ENCODE measurements at places on chromosomes 1 and 21. TPM values are rescaled to one million over a fixed set of nuclear protein-coding genes. Genes with fewer than 3 reads are reported as not detected.

DNA sequence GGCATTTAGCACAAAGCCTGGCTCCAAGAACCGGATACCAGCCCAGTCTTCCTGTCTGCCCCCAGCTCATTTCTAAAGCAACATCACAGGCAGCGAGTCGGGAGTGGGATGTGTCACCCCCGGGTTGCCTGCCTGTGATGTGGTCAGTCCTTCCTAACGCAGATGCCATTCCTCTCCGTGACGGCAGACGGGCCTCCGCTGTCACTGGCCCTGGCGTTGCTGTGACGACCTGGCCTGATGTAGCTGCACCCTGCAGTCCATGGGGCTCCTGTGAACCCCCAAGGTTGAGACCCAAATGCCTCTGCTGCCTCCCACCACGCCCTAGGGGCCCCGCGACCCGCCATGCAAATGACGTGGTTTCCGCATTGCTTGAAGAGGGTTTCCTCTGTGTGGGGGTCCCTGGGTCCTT, 12.3 kb downstream of the TNFRSF1B start:
- no peak for DNase-seq
- H3K36me3 ChIP-seq, result no peaks in the 10 kb centered on the region
- H3K27me3 ChIP-seq, result no peaks in the 10 kb centered on the region

- H3K4me1 ChIP-seq, result peaks cover 46% of the 10 kb centered on the region
- peak; percentile 63 for DNase-seq
- H3K36me3 ChIP-seq, result no peaks in the 10 kb centered on the region
These were observed 448 bp downstream of the G0S2 start for GRCh38 chr1:209675565-209676154.

GRCh38 chr1:166858726-166859419, 17.2 kb downstream of the TADA1 start:
- H3K4me1 ChIP-seq, result no peaks in the 10 kb centered on the region
- no peak overlapping the region for H3K4me3 ChIP-seq
- no peak for DNase-seq
- H3K36me3 ChIP-seq, result no peaks in the 10 kb centered on the region

GRCh38 chr1:3721955-3722465, 30.2 kb upstream of the CCDC27 start:
- H3K36me3 ChIP-seq, result no peaks in the 10 kb centered on the region
- no peak for DNase-seq
- H3K27ac ChIP-seq, result no peak overlapping the region
- no peak overlapping the region for H3K4me3 ChIP-seq
- H3K27me3 ChIP-seq, result peaks cover 6% of the 10 kb centered on the region
- H3K4me1 ChIP-seq, result no peaks in the 10 kb centered on the region

- no peak for DNase-seq
- H3K36me3 ChIP-seq, result no peaks in the 10 kb centered on the region
- H3K4me1 ChIP-seq, result peaks cover 23% of the 10 kb centered on the region
- no peak overlapping the region for H3K27ac ChIP-seq
- no peak overlapping the region for H3K4me3 ChIP-seq
These were observed 1.7 kb downstream of the CAMK1G start for GRCh38 chr1:209585197-209585596.

- no peak within 1 kb of the TSS for H3K4me3 ChIP-seq
- H3K27me3 ChIP-seq, result no peaks in the 10 kb centered on the region
- no peak for DNase-seq
- peaks cover 30% of the 10 kb centered on the region for H3K4me1 ChIP-seq
These were observed at the start of gene ARHGEF19 for GRCh38 chr1:16212251-16212961. TSS of gene ARHGEF19 (minus strand) at chr1:16212652. CDS start at chr1:16209054, 3,598 bp downstream.

GRCh38 chr1:78088015-78088414, 42.2 kb downstream of the GIPC2 start:
- H3K4me1 ChIP-seq, result peaks cover 4% of the 10 kb centered on the region
- DNase-seq, result no peak
- no peak overlapping the region for H3K27ac ChIP-seq
- no peak overlapping the region for H3K4me3 ChIP-seq

- no peak overlapping the region for H3K27ac ChIP-seq
- no peak for DNase-seq
- no peaks in the 10 kb centered on the region for H3K4me1 ChIP-seq
- H3K4me3 ChIP-seq, result no peak overlapping the region
- H3K27me3 ChIP-seq, result no peaks in the 10 kb centered on the region
These were observed 18.7 kb downstream of the HHIPL2 start for GRCh38 chr1:222529181-222529580.

GRCh38 chr1:147849098-147849895, 53.3 kb upstream of the GJA8 start:
- H3K27me3 ChIP-seq, result no peaks in the 10 kb centered on the region
- H3K36me3 ChIP-seq, result no peaks in the 10 kb centered on the region
- peaks cover 9% of the 10 kb centered on the region for H3K4me1 ChIP-seq
- DNase-seq, result no peak
- H3K4me3 ChIP-seq, result no peak overlapping the region

GRCh38 chr1:7455796-7456721, 315.0 kb upstream of the VAMP3 start:
- H3K36me3 ChIP-seq, result no peaks in the 10 kb centered on the region
- no peak overlapping the region for H3K4me3 ChIP-seq
- no peak overlapping the region for H3K27ac ChIP-seq
- H3K4me1 ChIP-seq, result no peaks in the 10 kb centered on the region

DNA sequence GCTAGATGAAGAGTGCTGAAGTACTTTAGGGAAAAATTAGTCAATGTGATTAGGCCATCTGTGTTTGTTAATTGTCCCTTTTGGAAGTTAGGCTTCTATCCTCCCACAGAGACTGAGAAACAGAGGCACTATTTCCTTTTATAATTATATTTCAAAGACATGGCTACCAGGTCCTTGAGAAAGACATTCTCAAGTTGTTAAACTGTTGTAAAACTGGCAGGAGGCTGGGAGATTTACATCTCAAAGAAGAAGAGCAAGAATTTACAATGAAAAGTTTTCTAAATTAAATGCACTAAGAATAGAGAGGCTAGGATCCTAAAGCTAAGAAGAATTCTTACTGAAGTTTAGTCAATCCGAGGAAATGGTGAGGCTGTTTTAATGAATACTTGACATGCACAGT, 74.0 kb upstream of the BRINP3 start:
- H3K27me3 ChIP-seq, result no peaks in the 10 kb centered on the region
- no peaks in the 10 kb centered on the region for H3K4me1 ChIP-seq

GRCh38 chr1:13816016-13816760, 116.2 kb downstream of the PRDM2 start:
- H3K36me3 ChIP-seq, result no peaks in the 10 kb centered on the region
- no peak overlapping the region for H3K4me3 ChIP-seq
- H3K27ac ChIP-seq, result no peak overlapping the region

DNA sequence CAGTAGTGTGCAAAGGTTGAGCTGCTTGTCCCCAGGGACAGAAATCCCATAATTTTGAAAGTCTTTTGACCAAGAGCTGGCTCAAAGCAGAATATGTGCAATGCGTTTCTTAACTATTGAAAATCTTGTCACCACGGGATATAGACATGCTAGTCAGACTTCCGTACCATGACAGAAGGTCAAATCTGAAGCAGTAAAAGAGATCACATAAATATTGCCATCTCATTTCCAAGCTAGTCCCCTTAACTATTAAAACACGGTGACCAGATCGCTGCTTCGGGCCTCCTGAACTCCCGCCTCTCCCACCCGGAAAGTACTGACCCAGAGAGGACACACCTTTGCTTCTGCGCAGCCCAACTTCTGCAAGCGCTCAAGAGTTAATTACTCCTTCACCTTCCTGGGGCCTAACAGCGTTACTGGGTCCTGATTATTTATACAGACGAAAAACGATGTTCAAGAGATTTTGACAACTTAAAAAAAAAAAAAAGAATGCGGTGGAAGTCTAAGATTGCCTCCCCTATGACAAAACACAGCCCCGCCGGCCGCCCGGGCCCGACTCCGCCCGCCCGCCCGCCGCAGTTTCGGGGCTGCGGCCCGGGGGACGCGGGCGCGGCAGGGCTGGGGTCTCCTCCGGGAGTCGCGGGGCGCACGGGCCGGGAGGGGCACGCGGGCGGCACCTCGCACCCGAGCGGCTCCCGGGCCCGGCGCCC, 692 bp downstream of the SORT1 start:
- peaks cover 9% of the 10 kb centered on the region for H3K36me3 ChIP-seq
- peaks cover 64% of the 10 kb centered on the region for H3K4me1 ChIP-seq
- H3K27ac ChIP-seq, result peak overlapping the region; percentile 78
- no peak for DNase-seq
- no peak overlapping the region for H3K4me3 ChIP-seq

- H3K27ac ChIP-seq, result no peak overlapping the region
- DNase-seq, result no peak
- H3K36me3 ChIP-seq, result no peaks in the 10 kb centered on the region
- H3K4me3 ChIP-seq, result no peak overlapping the region
- H3K27me3 ChIP-seq, result peaks cover 6% of the 10 kb centered on the region
These were observed 3.0 kb downstream of the CRYBG2 start for GRCh38 chr1:26350701-26351589.

DNA sequence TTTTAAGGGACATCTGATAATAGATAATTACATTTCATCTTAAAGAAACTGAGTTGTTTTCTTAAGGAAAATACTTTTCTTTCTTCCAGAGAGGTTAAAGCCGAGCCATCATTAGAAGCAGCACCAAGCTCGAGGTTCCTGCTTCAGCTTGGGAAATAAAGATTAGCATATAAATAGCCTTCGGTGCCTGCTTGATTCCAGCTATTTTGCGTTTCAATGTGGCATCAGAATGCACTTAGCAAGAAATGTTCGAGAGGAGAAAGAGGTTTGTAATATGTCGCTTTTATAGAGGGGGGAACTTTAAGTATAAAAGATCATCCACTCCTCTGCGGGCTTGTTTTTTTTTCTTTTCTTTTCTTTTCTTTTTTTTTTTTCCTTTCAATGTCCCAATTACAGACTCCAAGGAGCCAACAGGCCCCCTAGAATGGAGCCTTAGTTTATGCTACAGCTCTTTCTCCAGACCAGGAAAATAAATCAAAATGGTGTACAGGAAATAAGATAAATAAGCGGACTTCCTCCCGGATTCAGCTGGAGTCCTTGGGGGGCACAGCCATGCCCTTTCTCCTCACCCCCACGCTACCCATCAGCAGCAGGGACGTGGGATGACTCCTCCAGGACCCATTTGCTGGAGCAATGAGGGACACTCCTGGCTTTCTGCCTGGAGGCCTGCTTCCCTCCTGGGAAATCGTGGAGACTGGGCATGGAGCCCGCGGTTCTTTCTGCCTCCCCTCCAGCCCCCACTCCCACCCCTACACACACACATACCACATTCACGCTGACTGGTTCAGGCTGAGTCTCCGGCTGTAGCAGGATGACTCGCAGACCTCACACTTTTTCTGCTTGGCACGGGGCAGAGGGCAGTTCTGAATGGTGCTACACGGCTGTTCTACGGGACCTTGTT, 131.6 kb downstream of the RRAGC start:
- peaks cover 22% of the 10 kb centered on the region for H3K27me3 ChIP-seq
- no peak overlapping the region for H3K4me3 ChIP-seq
- H3K4me1 ChIP-seq, result no peaks in the 10 kb centered on the region
- H3K27ac ChIP-seq, result no peak overlapping the region
- peak; percentile 57 for DNase-seq

GRCh38 chr1:26166719-26167281, 2.0 kb downstream of the C1orf232 start:
- no peaks in the 10 kb centered on the region for H3K27me3 ChIP-seq
- H3K27ac ChIP-seq, result no peak overlapping the region
- DNase-seq, result no peak
- H3K4me1 ChIP-seq, result peaks cover 23% of the 10 kb centered on the region
- H3K4me3 ChIP-seq, result no peak overlapping the region

DNA sequence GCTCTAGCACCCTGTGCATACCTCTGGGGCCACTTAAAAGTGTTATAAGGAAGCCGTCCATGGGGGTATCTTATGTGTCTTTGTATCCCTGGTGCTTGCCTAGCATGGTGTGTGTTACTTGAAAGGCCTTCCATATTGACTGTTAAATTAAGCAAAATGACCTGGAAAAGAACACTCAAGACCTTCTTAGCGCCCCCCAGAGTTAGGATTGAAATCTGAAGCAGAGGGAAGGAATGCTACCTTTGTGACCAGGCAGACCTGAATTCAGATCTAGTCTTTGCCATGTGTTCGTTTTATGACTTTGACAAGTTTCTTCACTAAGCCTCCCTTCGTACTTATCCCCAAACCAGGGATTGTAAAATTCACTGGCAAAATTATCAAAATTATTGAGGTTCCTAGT, 59.9 kb downstream of the SLC22A15 start:
- H3K27ac ChIP-seq, result no peak overlapping the region
- DNase-seq, result no peak
- no peaks in the 10 kb centered on the region for H3K27me3 ChIP-seq
- no peak overlapping the region for H3K4me3 ChIP-seq
- no peaks in the 10 kb centered on the region for H3K4me1 ChIP-seq

DNA sequence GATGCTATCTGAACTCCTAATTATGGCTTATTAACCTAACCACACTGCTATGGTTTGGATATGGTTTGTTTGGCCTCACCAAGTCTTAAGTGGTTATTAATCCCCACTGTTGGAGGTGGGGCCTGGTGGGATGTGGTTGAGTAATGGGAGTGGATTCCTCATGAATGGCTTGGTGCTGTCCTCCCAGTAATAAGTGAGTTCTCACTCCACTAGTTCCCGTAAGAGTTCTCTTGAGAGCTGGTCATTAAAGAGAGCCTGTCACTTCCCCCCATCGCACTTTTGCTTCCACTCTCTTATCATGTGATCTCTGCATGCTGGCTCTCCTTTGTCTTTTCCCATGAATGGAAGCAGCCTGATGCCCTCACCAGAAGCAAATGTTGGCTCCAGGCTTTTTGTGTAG, 328.8 kb downstream of the PLA2G4A start:
- no peak overlapping the region for H3K27ac ChIP-seq
- no peaks in the 10 kb centered on the region for H3K4me1 ChIP-seq
- no peak for DNase-seq
- no peak overlapping the region for H3K4me3 ChIP-seq
- H3K36me3 ChIP-seq, result no peaks in the 10 kb centered on the region
- no peaks in the 10 kb centered on the region for H3K27me3 ChIP-seq

NBPF15 gene
- 23.8 TPM for total RNA-seq

GSTM5 gene
- total RNA-seq, result 1.8 TPM

NPHS2 gene
- total RNA-seq, result not detected

KRTAP6-1 gene
- total RNA-seq, result not detected

Data from adrenal gland (tissue), 19 donors.